ENCODE measurements at places on chromosomes 5 and 9.

DNA sequence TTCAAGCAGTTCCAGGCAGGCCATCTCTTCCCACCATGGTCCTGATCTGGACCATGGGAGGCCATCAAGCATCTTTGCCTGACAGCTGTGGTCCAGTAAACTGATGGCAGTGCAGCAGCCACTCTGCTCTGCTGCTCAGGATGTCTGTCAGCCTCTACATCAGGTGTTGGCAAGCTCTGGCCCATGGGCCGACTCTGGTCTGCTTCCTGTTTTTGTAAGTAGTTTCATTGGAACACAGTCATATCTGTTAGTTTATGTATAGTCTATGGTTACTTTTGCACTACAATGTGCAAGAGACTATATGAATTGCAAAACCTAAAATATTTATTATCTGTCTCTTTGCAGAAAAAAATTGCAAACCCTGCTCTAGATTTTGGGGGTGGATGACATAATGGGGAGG is 225.0 kb downstream of the KCTD16 start:
- DNase-seq: no peak

- DNase-seq: no peak
These were observed 67.4 kb downstream of the FBN2 start for GRCh38 chr5:128470663-128471062.

GRCh38 chr5:116922532-116922931 is 347.9 kb upstream of the SEMA6A start:
- no peak for DNase-seq

- no peak for DNase-seq
These were observed 731.0 kb downstream of the PRELID2 start for GRCh38 chr5:145104106-145104505.

- no peak for DNase-seq
These were observed 59.7 kb downstream of the DOCK8 start for GRCh38 chr9:274406-274805.

DNA sequence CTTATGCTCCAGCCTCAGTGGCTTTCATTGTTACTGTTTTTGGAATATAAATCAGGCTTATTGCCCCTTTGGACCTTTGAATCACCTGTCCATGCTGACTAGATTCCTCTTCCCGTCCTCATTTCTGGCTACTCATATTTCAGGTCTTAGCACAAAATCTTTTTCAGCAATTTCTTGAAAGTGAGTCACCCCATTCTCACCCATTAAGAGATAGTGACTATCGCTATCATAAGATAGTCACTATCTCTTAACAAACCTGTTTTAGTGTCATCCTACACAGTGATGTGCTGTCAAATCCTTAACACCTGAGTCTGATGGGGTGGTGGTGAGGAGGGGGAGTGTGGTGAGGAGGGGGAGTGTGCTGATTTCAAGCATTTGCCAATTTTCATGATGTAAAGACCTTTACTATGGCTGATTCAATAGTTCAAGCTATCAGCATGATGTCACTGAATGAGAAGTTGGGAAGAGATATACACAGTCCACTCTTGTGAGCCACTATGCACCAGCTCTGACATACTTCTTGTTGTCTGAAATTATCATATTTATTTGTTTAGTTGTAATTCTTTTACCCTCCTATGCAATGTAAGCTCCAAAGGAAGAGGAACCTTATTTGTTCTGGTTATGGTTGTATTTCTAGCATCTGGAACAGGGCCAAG is 95.3 kb downstream of the GRIA1 start:
- DNase-seq: no peak

DNA sequence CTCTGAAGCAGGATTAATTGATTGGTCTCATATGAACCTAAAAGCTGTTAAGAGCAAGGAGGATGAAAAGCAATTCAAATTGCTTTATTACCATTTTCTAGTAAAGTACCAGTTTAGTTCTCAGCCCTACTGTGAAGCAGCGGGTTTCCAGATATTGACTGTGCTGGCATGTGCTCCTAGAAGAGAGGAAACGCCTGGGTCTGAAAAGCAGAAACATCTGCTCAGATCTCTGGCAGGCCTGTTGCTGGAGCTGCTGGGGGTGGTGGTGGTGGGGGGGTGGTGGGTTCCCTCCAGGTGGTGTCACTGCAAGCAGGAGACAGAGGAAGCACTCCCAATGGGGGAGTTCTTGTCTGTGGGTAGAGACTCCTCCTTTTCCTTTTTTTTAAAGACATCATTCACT is 105.5 kb upstream of the ZNF462 start:
- no peak for DNase-seq

GRCh38 chr9:75147638-75148037 is 59.3 kb downstream of the OSTF1 start:
- DNase-seq: no peak

DNA sequence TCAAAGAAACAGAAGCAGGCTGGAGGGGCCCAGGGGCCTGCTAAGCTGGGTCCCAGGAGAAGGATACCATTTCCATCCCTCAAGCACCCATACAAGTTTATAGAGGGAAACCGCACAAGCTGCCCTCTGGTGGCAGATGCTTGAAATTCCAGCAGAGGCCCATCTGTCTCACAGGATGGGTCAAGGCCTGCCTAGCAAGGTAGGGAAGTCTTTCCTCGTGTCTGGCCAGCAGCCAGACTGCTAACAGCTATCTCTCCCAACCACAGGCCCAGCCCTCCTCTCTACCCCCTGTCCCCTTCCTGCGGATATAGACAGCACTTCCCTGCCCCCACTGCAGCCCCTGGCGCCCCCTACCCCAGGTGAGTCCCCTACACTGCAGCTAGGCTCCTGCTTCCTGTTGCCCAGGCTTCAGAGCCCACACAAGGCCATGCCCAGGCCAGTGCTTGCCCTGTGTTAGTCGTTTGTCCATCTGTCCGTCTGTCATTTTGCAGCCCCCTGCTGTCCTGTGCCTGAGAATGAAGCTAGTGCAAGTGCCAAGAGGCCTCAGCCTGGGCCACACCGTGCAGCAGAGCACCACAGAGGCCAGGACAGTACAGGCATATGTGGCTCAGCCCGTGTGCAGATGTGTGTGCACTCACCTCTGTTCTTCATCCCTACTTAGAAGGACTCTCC is 26.2 kb downstream of the TCF7 start:
- peak; percentile 77 for DNase-seq

- no peak for DNase-seq
These were observed 115.0 kb downstream of the NFIB start for GRCh38 chr9:14198841-14199455.

- no peak for DNase-seq
These were observed 36.2 kb downstream of the SPOCK1 start for GRCh38 chr5:137462816-137463520.

DNA sequence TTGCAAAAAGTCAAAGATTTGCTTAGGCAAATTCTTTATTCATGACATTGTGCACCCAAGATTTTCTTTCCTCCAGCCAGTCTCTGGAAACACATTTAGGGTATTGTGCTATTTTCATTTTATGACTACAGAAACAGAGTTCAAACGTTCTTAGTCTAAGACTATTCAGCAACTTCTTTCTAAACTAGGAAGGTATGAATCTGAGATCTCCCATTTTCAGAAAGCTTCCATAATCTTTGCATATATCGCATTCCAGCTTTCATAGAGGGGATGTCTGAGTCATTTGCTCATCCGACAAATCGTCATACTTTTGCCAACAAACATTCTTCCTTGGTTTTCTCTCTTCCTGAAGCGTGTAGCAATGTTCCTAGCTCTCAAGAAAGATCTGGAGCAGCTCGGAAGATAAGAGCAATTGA is 1.6 kb upstream of the PAPPA start:
- no peak for DNase-seq

- DNase-seq: no peak
These were observed 104.7 kb downstream of the DROSHA start for GRCh38 chr5:31427013-31427723.

DNA sequence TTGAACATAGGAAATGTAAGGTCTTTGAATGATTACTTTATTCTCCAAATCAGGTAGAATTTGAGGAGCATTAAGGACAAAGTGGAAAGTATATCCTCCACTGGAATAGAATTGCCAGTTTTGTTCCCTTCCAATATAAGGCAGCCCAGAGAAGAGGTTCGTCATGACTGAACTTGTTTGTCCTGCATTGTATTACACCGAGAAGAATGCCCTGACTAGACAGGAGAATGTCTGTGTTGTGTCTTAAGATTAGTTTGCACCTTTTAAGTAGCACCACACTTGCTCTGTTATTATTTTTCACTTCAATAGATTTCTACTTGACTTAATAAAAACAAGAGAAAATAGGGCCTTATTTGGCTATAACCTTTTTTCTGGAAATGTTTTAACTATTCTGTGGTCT is 586.2 kb upstream of the PTGER4 start:
- DNase-seq: no peak

GRCh38 chr5:52999344-52999949 is 10.3 kb downstream of the ITGA2 start:
- no peak for DNase-seq

DNA sequence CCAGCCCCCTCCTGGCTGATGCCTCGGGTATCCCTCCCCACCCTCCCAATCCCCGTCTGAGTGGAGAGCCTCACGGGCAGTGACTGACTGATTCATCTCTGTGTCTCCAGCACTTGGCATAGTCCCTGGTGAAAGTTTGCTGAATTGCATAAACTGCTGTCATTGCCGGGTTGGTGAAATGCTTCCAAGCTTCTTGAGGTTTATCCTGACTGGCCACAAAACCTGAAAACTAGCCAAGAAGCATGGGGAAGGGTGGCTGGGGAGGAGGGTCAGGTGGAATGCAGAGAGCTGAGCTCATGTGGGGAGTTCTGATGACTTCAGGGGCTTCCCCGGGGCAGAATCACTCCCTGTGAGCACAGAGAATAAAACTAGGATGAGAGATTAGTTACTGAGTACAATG is 56.9 kb upstream of the GGTA1 start:
- DNase-seq: no peak

DNA sequence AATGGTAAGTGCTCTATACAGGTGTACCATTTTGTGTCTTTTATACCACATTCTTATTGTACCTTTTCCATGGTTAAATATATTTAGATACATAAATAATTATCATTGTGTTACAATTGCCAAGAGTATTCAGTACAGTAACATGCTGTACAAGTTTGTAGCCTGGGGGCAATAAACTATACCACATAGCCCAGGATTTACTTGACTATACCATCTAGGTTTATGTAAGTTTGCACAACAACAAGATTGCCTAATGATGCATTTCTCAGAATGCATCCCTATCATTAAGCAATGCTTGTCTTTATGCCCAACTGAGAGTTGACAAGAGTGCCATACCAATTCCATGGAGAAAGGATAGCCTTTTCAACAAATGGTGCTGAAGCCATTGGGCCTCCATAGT is 136.7 kb upstream of the PJA2 start:
- DNase-seq: no peak

GRCh38 chr5:72237415-72237814 is 82.6 kb downstream of the MRPS27 start:
- DNase-seq: no peak

DNA sequence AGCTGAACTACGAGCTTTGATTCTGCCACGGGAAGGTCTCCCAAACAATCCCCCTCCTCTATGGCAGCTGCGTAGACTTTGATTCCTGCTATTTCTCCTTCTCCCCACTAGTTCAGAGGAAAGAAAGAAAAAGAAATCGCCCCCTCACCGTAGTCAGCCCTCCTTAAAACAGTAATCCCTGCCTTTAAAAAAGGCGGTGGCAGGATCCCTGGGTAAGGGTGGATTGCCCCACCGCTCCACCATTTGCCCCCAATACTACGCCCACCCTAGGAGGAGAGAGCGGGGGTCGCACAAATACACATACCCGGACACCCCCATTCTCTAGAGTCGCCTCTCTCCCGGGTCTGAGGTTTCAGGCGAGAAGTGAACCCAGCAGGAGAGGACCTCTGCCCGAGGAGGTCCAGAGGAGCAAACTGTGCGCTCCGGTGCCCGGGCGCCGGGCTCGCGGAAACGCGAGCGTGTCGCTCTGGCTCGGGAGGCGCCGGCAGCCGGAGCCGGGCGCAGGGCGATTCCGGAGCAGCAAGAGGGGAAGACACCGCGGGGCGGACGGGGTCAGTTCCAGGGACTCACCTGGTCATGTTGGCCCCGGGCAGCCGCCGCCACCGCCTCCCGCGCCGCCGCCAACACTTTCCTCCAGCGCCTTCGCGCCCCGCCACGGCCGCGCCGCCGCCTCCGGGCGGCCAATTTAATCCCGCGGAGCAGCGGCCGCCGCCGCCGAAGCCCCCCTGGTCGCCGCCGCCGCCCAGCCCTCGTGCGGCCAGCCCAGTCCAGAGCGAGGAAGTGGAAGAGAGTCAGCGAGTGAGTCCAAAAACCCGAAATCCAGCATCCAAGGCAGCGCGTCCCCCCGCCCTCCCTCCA is 1057.7 kb upstream of the DMAC1 start:
- DNase-seq: peak; percentile 16

DNA sequence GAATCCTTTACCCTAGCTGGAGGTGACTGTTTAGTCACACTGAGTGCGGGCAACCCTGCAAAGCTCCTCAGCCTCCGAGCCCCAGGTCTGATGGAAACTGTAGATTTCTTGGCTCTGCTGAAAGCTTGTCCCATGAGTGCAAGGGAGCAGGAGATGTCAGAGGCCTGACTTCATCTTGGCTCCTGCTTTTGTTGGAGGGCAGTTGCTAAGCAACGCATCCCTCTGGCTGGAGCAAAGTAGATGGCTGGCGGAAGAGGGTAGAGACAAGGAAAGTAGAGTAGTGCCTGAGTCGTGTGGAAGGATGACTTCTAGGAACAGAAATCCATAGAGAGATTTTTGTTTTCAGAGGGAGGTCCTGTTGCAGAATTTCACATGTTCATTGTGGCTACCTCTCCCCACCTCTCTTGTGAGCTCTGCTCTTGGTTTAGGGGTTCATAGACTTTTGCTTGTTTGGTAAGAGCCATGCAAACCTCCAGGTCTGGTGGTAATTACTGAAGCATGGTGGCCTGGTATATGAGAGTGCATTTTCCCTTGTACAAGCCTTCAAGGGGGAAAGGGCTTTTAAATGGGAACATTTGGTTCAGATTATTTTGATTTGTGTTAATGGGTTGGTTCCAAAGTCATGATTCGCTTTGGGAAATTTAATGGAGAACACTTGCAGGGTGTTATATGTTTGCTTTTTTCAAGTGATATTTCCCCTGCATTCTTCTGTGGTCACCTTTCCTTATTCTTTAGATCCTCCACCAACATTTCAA is 71.5 kb downstream of the ARHGAP26 start:
- DNase-seq: no peak

DNA sequence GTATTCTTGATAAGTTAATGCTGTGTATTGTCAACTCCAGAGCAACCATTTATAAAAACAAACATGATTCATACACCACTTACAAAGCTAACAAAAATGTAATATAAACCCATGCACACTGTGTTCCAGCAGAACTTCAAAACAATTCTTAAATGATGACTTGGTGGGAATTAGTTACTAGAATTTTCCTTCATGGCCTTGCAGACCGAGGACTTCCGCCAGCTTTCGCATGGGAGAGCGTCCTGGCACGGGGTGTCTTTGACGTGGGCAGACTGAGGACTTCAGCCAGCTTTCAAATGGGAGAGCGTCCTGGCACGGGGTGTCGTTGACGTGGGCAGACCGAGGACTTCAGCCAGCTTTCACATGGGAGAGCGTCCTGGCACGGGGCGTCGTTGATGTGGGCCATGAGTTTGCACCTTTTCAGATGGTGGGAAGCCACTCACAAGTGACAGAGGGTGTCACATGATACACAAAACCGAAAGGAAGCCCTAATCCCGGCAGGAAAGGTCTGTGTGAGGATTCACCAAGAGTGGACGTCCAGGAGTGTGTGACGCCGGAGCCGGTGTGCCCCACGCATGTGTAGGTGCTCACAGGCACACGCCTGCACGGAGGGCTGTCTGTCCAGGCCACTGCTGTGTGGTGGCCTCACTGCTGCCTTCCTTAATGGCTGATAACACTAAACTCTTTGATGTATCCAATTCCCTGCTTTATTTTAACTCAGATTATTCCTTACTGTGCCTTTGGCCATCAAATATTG is 211.3 kb upstream of the IRX4 start:
- DNase-seq: no peak

- DNase-seq: no peak
These were observed 38.3 kb upstream of the TRMT10B start for GRCh38 chr9:37715260-37715659.

Measured in stimulated activated CD4-positive, alpha-beta T cell treated with anti-CD3 and anti-CD28 coated beads, Interleukin-15, amount 100 ng/mL, for 24 hours (primary cell).